ENCODE measurements at places on chromosomes 5 and 9.
A peak's percentile ranks its signal among the peaks of the same experiment; 100 is the strongest.

GRCh38 chr9:113692256-113692655 is 183.9 kb upstream of the ZNF618 start:
- no peak for DNase-seq

GRCh38 chr5:1334831-1335539 is 9.9 kb downstream of the CLPTM1L start:
- no peak for DNase-seq

GRCh38 chr9:89668216-89668865 is 63.5 kb downstream of the GADD45G start:
- DNase-seq: no peak

- DNase-seq: no peak
Measured at GRCh38 chr9:135983208-135984071, 22.3 kb upstream of the UBAC1 start.

DNA sequence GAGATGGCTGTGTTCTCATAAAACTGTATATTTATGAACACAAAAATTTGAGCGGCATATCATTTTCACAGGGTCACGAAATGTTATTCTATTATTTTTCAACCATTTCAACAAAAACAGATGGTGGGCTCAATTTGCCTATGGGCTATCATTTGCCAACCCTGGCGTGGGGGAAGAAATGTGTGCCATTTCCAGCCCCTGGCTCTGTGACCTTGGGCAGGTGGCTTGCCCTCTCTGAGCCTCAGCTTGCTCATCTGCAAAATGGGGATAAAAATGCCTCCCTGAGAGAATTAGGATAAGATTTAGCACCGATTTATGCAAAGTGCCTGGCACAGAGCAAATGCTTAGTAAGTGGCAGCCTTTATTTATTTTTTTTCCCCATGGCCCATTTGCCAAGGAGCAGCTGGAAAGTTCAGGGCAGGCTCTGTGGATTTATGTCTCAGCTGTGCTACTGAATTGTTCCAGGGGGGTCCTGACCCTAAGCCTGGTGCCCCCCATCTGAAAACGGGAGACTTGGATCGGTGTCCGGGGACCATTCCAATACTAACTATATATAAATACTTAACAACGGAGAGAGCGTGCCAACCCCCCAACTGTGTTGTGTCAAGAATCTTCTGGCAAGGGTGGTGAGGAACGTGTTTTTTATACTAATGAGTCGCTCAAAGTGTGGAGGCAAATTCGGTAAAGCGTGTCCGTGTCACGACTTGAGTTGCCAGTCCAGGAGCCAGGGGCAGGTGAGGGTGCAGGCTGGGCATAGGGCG is 34.5 kb downstream of the HRH2 start:
- DNase-seq: no peak

- peak; percentile 37 for DNase-seq
Measured at GRCh38 chr5:31854181-31855133, 215.5 kb downstream of the PDZD2 start.

- DNase-seq: no peak
Measured at GRCh38 chr9:131771646-131772045, 31.8 kb upstream of the RAPGEF1 start.

- DNase-seq: no peak
Measured at GRCh38 chr9:120646948-120647347, 67.0 kb upstream of the CDK5RAP2 start.

GRCh38 chr9:86807367-86807976 is 139.8 kb downstream of the GAS1 start:
- peak; percentile 31 for DNase-seq

GRCh38 chr9:112218908-112219307 is 43.8 kb upstream of the SUSD1 start:
- no peak for DNase-seq

- DNase-seq: no peak
Measured at GRCh38 chr5:96637196-96637595, 25.0 kb upstream of the CAST start.

DNA sequence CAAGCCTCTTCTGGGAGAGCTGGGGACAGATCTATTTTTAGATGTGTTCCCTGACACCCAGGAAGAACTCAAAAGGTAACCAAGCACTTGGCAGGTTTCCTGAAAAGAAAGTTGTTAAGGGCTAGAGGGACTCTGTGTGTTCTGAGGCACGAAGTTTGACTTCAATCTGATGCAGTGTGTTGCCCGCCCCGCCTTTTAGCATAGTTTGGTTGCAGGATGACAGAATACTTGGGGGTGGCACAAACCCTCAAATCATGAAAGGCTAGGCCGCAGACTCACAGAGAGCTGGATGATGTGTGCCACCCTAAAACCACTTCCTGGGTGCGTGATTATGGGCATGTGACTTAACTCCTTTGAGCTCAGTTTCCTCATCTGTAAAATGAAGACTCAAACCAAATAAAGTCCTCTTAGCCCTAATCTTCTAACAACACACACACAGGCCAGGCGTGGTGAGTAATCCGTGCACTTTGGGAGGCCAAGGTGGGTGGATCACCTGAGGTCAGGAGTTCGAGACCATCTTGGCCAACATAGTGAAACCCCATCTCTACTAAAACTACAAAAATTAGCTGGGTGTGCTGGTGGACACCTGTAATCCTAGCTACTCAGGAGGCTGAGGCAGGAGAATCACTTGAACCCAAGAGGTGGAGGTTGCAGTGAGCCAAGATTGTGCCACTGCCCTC is 12.8 kb upstream of the NDFIP1 start:
- DNase-seq: no peak

DNA sequence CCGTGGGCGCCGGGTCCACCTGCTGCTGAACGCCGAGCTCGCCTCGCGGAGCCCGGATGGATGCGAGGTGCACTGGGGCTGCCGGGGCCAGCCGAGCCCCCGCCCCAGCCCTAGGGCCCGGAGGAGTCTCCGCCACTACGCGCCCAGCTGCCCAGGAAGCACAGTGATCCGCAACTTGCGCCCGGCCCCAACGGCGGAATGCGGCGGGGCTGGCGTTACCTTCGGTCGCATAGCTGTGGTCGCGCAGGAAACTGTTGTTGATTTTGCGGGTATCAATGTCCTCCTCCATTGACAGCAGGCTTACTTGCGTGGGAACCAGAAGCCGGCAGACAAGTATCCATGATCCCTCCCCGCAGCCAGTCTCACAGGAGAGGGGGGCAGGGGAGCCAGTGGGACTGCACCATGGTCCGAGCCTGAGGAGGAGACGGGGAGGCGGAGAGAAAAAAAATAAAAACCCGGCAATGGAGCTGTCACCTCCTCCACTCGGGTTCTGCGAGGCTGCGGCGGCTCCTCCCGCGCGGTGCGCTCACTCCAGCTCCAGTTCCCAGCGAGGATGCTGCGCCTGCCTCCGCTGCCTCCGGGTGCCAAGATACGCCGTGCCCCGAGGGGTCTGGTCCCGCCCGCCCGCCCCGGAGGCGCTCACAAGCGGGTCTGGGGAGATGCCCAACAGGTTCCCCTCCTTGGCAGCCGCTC is 628 bp downstream of the PPP2R2B start:
- peak; percentile 30 for DNase-seq

- no peak for DNase-seq
Measured at GRCh38 chr5:73424556-73424977, 24.0 kb downstream of the FOXD1 start.

GRCh38 chr5:122723606-122724352 is 51.1 kb upstream of the SNX2 start:
- no peak for DNase-seq

- DNase-seq: no peak
Measured at GRCh38 chr9:134980516-134980915, 62.8 kb upstream of the FCN1 start.

- DNase-seq: no peak
Measured at GRCh38 chr9:38338342-38339018, 54.0 kb upstream of the ALDH1B1 start.

DNA sequence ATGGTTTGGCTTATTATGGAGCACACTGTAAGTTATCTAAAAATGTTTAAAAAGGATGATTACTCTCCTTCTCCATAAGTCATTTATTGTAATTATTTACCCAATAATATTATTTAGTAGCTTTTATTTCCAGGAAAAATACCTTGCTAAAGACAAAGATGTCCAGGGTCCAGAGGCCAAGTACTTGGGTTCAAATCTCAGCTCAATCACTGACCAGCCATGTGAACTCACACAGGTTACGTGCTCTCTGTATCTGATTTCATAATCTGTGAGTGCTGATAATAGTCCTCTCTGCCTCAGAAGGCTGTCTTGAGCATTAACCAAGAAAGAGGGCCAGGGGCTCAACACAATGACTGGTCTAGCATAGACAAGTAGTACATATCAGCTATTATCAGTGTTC is 27.0 kb downstream of the ALDH1A1 start:
- no peak for DNase-seq

DNA sequence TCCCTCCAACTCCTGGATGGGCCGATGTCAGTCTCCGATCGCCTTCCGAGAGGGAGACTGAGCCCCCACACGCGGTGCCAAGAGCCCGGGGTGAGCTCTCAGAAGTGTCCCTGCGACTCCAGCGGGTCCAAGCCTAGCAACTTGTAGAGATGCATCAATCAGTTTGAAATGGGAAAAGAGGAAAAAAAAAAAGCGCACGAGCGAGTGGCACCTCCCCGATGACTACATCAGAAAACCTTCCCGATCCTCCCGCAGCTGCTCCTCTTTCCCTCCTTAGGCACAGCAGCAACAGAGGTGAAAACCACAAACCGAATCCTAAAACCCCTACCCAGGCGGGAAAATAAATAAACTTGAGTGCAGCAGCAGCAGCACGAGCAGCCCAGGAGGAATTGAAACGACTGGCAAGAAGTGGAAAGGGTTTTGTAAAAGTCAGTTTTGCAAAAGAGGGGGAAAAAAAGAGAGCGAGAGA is 1.0 kb upstream of the EFNA5 start:
- DNase-seq: no peak

GRCh38 chr9:136567651-136568287 is 21.9 kb upstream of the NOTCH1 start:
- DNase-seq: no peak

DNA sequence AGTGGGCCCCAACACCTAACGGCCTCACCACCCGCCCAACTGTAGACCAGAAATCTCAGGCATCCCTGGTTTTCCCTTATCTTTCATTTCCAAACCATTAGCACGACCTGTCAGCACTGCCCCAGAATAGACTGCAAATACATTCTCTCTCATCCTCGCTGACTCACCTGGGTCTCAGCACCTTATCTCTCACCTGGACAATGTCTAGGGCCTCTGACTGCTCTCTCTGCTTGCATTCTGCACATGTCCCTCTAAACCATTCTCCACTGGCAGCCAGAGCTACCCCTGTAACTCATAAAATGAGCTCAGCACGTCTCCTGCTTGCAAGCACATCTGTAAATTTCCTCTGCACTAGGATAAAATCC is 12.7 kb downstream of the CKMT2 start:
- DNase-seq: no peak

- no peak for DNase-seq
Measured at GRCh38 chr5:113632996-113633395, 119.5 kb downstream of the YTHDC2 start.

DNA sequence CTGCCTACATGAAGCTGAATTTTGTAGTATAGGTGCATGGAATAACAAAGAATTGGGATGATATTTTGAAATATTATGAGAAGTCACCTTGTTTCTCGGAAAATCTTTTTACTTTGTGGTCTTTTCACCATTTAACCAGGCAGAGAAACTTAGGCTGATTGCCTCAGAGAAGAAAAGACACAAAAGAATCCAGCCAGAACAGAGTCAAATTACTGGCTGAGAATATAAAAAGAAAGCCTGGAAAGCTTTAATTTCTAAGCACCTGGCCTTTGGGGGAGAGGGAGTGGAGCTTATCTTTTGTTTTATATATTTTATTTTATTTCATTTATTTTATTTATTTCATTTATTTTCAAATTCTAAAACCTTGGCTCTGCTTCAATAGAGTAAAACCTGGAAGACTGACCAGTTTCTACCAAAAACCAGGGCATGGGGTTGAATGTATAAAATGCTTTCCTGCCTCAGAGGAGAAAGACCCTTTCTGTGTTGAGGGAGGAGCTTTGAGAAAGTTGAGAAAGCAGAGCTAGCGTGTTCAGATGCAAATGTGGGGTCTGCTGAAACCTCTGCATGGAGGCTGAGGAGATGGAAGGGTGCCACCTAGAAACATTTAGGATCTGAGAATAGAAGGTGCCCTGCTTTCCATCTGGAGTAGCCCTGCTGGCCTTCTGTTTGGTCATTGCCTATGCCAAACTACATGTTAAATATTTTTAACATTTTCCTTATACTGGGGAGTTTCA is 81.6 kb downstream of the NREP start:
- no peak for DNase-seq

GRCh38 chr9:85466834-85467233 is 274.9 kb downstream of the AGTPBP1 start:
- DNase-seq: no peak

DNA sequence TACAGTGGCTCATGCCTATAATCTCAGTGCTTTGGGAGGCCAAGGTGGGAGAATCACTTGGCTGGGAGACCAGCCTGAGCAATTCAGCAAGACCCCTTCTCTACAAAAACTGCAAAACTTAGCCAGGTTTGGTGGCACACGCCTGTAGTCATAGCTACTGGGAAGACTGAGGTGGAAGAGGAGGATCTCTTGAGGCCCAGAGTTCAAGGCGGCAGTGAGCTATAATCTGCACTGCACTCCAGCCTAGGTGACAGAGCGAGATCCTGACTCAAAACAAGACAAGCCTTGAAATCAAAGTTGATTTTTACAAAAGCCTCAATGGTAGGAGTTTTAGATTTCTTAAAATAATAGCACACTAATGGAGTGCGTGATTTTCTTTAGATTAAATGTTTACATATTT is 14.6 kb downstream of the UBE2D2 start:
- no peak for DNase-seq

GRCh38 chr9:129655154-129655553 is 10.3 kb upstream of the PRRX2 start:
- DNase-seq: no peak

- DNase-seq: no peak
Measured at GRCh38 chr9:20616808-20617207, 5.5 kb downstream of the MLLT3 start.

DNA sequence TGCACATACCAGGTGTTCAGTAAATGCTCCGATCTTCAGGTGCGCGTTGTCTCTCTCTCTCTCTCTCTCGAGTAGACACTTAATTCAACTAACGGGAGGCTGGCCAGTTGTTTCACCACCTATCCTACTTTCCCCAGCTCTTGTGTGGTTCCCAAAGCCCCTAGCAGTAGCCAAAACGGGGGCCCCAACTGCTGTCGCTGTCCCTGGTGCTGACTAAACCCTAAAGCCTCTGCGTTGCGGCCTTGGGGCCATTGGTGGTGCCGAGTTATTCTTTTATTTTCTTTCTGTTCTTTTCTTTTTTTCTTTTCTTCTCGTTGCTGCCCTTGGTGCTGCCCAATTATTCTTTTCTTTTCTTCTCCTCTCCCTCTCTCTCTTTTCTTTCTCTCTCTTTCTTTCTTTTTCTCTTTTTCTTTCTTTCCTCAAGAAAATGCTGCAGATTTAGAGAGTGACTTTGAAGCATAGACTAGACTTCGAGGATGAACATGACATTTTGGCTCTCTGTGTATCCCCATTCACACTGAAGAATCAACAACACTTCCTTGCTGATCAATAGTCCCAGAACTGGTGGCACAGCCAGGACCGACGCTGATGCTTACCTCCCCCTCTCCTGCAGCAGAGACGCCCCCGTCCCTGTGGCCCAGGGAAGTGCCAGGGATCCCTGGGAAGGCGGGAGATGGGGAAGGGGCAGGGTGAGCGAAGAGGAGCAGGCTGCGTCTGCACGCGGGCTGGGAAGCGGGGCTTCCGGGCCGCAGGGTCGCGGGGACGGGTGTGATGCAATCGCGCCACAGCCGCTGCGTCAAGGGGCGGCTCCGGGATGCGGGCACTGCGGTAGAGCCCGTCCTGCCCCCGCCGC is at the start of gene FBLL1:
Gene FBLL1 (plus strand): TSS at position 785 of the 853 bp plus-strand sequence. CDS start 200 bp downstream, outside the sequence.
- peak; percentile 69 for DNase-seq

Measured in mesothelial cell of epicardium (in vitro differentiated cells).